ENCODE measurements at places on chromosomes 12 and 14. TPM values are rescaled to one million over a fixed set of nuclear protein-coding genes. Genes with fewer than 3 reads are reported as not detected.

DNA sequence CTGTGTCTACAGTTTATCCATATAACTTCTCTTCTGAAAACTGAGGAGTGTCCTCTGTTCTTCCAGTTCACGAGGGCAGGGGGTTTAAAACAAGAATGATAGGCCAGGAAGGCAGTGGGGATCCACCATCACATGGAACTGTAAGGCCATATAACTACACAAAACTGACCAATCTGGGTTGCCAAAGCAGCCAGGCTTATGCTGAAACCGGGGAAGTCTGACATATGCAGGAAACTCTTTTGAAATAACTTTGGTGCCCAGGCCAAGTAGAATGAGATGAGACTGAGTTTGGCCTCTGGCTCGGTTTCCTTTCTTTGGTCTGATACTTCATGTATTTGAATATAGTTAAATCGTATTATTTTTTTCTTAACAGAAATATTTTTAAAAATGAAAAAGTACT is 18.0 kb upstream of the ATF1 start:
- DNase-seq: no peak

DNA sequence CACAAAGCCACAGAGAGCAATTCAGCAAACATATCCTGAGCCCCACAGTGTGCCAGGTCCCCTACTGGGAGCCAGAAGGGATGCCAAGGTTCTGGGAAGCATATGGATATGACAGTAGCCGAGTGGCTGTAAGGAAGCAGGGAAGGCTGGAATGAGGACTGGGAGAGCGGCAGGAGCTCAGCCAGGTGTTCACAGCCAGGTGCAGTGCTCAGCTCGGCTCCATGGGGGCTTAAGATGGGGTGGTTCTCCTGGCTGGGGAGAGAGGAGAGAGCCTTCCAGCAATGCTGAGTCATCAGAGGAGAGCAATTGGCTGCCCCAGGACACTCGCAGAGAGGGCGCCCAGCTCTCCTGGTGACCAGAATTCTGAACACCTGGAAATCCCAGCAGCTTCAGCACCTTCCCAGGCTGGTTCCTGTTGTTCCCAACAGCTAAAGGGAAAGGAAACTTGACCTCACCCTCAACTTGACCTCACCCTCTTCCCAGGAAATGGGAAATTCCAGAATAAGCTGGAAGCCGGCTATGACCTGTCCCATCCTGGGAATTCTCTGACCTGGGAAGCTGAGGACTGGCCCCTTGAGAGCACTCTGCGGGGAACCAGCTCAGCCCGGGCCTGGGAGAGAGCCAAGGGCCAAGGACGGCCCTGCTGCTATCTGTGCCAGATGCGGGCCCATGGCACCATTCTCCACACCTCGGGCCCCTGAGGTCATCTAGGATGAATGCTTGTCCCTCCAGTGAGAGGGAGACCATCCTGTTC is 34.6 kb downstream of the SLC6A12 start:
- DNase-seq: no peak

GRCh38 chr12:27999970-28000369 is 27.4 kb upstream of the PTHLH start:
- DNase-seq: no peak

DNA sequence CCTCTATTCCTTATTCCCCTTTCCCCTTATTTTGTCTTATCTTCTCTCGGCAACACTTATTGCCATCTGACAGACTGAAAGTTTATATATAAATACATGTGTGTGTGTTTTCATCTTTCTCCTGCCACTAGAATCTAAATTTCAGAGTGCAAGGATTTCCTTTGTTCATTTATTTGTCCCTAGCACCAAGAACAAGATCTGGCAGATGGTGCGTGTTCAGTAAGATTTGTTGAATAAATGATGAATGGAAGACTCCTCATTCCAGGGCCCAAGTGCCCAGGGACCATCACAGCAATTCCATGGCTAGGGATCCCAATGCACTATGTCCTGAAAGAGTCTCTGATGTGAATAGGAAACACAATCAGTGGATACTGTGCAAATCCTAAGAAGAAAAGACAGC is 97.9 kb upstream of the EEA1 start:
- DNase-seq: no peak

GRCh38 chr12:113934060-113934814 is 31.9 kb downstream of the RBM19 start:
- no peak for DNase-seq

DNA sequence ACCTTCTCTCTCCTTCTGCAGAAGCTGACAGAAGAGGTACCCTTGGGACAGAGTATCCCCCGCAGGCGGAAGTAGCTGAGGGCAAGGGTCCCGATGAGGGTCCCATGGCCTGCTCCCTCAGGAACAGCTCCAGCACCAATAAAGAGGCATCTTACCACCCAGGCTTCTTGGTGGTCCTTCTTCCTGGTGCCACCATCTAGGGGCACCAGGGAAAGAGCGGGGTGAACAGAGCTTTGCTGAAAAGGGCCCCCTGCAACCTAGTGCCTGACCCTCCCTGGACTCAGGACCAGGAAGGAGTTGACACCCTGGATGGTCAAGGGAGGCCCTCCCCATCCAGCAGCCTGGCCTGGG is 591 bp upstream of the IRF9 start:
- no peak for DNase-seq

GRCh38 chr14:96403409-96403808 is 11.5 kb downstream of the AK7 start:
- DNase-seq: no peak

DNA sequence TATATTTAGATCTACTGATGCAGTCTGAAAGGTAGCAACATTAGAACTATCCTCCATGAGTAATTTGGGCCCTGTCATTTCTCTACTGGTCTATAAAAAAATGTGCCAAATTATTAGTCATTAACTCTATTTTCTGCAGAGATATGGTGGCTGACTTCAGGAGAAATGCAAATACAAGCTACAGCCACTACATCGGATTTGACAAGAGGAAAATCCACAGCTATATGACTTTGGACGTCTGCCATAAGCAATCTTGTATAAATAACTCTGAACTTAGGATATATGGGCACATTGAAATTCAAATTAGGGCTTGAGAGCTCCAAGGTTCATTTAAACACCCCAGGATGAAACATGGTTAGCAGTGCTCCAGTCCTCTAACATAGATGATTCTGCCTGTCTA is 983.0 kb upstream of the LRFN5 start:
- DNase-seq: no peak

- DNase-seq: no peak
These were observed 3.5 kb upstream of the FAM181A start for GRCh38 chr14:93923626-93924025.

DNA sequence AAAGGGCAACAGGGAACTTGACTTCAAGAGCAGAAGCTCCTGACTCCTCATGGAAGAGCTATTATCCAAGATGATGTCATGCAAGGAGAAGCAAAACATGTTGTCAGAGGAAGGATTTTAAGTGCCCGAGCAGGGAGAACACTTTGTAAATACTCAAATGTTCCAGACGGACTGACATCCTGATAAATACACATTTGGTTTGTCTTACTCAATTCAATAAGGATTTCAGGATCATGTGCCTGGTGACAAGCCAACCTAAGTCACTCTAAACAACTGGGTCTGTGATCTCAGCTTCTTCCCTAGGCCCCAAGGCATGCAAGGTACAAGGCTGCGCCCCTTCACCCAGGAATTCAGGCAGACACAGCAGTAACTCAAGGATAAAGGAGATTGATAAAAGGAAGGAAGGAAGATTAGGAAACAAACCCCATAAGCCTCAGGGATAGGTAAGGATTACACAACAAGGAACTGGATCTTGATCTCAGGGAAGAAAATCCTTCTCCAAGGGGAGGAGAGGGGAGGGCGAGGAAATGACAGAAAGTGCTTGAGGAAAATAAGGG is 26.8 kb upstream of the CEBPE start:
- no peak for DNase-seq

DNA sequence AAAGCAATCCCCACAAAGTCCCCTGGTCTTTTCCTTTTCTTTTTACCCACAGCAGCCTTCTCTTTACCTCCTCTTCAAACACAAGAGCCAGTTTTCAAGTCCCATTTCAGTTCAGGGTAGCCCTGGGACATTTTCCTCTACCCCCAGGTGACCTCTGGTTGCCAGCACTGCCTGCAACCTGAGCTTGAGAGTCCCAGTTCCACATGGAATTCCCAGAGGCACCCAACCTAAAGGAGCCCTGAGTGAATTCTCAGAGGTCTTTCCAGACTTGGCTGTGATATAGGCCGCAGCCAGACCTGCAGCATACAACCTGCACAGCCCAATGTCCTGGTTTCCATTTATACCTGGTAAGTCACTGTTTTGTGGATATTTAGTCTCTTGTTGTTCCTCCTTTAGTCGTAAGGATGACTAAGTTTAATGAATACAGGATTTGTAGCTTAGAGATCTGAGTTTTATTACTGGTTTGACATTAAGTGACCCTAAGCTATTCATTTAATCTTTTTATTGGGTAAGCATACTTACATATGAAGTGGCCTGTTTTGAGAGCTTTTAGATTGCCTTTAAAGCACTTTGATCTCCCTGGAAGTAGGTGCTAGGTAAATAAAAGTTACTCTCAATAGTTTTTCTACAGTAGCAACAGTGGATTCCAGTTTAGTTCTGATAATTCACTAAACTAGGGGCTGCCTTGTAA is 159.8 kb downstream of the TGFB3 start:
- DNase-seq: no peak

- no peak for DNase-seq
These were observed 134.5 kb downstream of the SLC38A1 start for GRCh38 chr12:46134205-46134811.

- DNase-seq: no peak
These were observed 542.0 kb downstream of the SNAPC1 start for GRCh38 chr14:62304257-62304656.

DNA sequence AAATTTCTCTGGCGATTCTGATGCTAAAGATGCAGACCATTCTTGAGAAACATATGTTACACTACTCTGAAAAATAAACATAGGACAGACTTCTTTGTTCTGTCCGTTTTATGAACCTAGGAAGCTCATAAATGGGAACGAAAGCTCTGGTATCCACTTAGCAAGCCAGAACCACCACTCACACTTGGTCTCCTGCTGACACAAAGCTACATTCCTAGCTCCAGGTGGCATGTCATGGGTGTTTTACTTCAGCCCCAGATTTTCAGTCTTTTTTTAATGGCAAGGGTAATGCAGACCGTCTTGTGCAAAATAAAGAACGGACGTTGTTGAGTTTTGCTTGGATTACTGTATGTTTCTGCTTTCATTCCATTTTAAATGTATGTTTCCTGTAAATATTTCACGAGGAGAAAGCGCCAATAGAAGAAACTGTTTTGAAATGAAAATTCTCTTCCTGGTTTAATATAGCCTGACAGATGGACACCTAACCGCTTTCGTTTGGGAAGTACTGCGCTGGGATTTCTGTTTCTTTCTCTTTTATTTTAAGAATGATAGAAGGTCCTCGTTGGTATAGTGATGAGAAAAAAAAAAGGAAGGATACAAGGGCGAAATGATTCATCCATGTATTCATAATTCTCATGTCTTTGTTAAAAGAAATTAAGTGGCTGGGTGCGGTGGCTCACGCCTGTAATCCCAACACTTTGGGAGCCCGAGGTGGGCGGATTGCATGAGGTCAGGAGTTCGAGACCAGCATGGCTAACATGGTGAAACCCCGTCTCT is 871 bp upstream of the COQ5 start:
- DNase-seq: no peak

GRCh38 chr12:110233212-110233903 is 47.7 kb upstream of the ATP2A2 start:
- DNase-seq: no peak

- DNase-seq: no peak
These were observed 221.2 kb upstream of the FLRT2 start for GRCh38 chr14:85308531-85309300.

GRCh38 chr12:31263661-31264060 is 62.3 kb downstream of the SINHCAF start:
- no peak for DNase-seq

DNA sequence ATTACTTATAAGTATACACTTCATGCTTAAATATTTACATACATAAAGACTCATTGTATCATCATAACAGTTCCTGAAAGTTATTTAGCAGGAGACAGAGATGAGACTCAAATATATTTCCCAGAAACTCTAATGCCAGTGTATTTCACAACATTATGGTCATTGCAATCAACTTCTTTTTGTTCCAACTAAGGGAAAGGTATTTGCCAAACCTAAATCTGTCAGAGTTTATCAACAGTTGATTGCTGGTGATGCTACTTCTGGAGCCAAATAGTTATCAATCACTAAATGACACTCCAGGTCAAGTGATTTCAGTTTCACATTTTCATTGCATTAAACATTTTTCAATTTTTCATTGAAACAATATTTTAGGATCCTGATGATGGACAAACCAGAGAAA is 72.1 kb upstream of the AVPR1A start:
- DNase-seq: no peak

DNA sequence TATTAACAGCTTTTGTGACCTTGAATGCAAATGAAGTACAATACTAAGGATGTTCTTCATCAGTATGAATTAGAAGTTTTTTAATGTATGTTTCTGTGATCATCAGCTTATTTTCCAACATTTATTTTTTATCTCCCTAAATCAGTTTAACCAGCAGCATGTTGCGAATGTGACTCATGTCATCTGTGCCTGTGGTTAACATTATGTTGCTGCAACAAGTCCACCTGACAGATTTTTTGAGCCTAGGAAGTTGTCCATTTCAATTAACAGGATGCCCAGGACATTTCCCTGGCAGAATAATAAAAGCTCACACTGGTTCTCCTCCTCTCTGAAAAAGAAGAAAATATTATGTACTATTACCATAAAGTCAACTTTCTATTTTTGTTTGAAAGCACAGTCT is 155.5 kb downstream of the SYT1 start:
- DNase-seq: no peak

DNA sequence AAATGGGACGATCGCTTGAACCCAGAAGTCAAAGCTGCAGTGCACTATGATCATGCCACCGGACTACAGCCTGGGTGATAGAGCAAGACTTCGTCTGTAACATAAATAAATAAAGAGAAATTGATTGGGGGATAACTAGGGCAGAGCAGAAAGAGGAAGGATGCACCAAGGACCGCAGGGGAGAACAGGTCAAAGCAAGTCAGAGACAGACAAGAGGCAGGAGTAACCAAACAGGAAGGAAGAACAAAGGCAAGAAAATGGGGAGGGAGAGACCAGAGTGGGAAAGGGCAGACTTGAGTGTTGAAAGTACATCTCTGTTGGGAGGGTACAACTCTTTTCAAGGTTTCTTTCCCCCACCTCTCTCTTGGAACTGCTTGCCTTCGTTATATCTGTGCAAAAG is 50.8 kb upstream of the ELK3 start:
- no peak for DNase-seq

GRCh38 chr12:26555139-26555538 is 277.9 kb downstream of the ITPR2 start:
- DNase-seq: no peak

CAPZA3 gene
- not detected for total RNA-seq

CLEC7A gene
- total RNA-seq: 6.1 TPM

CD27 gene
- not detected for total RNA-seq

NUP37 gene
- total RNA-seq: 24.3 TPM

MYO1A gene
- 0.82 TPM for total RNA-seq

TMPRSS12 gene
- not detected for total RNA-seq

OVCH1 gene
- 0.16 TPM for total RNA-seq

GPR135 gene
- total RNA-seq: 6.4 TPM

AKAP3 gene
- total RNA-seq: 0.36 TPM

KCNA5 gene
- 2.2 TPM for total RNA-seq

ADAMTS20 gene
- total RNA-seq: not detected

SLC10A1 gene
- total RNA-seq: not detected

Measured in sigmoid colon (tissue), 7 donors.